Activated naive CD4-positive, alpha-beta T cell treated with anti-CD3 and anti-CD28 coated beads, Interleukin-2, amount 10 ng/mL, durations not matched to agents 5 hours and 36 hours (primary cell): ENCODE measurements at places on chromosomes 3 and 15. TPM values are rescaled to one million over a fixed set of nuclear protein-coding genes. Genes with fewer than 3 reads are reported as not detected.

Gene TNFAIP8L3
- total RNA-seq: 0.28 TPM

Gene PRR20G
- total RNA-seq: not detected

Gene PLAAT1
- not detected for total RNA-seq

Gene GSK3B
- total RNA-seq: 40.5 TPM

Gene PLSCR5
- total RNA-seq: not detected

Gene HRG
- total RNA-seq: not detected

Gene C3orf70
- total RNA-seq: not detected

Gene C3orf85
- total RNA-seq: not detected

Gene DISP2
- total RNA-seq: 0.05 TPM

Gene CAPN3
- total RNA-seq: 6.2 TPM

Gene NANOGP8
- not detected for total RNA-seq

Gene TBCCD1
- total RNA-seq: 13.1 TPM

Gene GPR27
- total RNA-seq: 0.38 TPM

Gene NME9
- total RNA-seq: 0.43 TPM

Gene ZNF774
- 1.0 TPM for total RNA-seq

Gene DZIP1L
- total RNA-seq: 0.30 TPM

Gene DAZL
- total RNA-seq: not detected

Gene ANKRD63
- total RNA-seq: 0.23 TPM

Gene CELF6
- total RNA-seq: 0.63 TPM

Gene MUC20
- total RNA-seq: 3.2 TPM

Gene LAMB2
- not detected for total RNA-seq

Gene POPDC2
- total RNA-seq: 3.8 TPM

Gene PLXNB1
- total RNA-seq: 2.1 TPM
